ENCODE measurements at places on chromosomes 2 and 18.

DNA sequence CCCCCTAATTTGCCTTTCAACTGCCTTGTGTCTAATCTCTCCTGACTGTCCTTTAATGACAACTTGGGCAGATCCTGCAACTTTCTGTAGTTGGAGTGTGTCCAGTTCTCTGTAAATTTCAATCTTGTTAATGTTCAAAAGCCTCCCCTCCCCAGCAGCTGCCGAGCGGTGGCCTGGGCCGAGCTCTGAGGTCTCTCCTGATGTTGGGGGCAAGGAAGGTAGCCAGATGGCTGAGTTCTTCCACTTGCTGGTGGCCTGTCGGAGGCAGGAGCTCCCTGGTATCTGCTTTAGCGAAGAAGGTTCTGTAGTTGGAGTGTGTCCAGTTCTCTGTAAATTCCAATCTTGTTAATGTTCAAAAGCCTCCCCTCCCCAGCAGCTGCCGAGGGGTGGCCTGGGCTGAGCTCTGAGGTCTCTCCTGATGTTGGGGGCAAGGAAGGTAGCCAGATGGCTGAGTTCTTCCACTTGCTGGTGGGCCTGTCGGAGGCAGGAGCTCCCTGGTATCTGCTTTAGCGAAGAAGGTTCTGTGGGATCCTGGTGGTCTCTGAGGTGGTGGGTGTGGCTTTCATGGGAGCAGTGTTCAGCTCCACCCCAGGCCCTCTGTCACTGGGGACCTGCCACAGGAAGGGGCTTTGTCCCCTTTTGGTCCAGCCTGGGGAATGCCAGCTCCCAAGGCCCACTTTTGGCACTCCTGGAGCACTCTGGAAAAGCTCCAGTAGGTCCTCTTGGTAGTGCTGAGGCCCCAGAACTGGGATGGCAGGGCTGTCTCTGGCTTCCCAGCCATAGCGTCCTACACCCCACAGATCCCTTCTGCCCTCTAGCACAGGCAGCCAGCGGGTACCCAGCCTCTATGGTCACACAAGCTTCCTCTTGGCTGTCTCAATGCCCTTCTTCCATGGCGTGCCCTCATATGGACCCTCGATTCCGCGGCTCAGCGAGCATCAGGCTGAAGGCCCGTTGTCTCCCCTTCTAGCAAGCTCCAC lies 211.9 kb downstream of the ALPK2 start:
- DNase-seq, result no peak

DNA sequence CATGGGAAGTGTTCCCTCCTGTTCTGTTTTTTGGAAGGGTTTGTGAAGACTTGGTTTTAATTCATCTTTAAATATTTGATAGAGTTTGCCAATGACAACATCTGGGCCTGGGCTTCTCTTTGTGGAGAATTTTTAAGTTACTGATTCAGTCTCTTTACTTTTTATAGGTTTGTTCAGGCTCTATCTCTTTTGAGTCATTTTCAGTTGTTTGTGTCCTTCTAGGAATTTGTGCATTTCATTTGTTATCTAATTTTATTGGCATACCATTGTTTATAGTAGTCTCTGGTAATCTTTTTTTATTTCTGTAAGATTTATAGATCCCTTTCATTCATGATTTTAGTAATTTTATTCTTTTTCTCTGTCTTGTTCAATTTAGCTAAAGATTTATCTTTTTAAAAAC lies 14.6 kb downstream of the SCLY start:
- DNase-seq, result no peak

- DNase-seq, result no peak
Measured at GRCh38 chr2:24182507-24182906, 7.7 kb downstream of the FAM228A start.

- DNase-seq, result no peak
Measured at GRCh38 chr2:76320716-76321115, 610.0 kb upstream of the GCFC2 start.

GRCh38 chr18:3458952-3459853 lies 9.2 kb downstream of the TGIF1 start:
- DNase-seq, result no peak

DNA sequence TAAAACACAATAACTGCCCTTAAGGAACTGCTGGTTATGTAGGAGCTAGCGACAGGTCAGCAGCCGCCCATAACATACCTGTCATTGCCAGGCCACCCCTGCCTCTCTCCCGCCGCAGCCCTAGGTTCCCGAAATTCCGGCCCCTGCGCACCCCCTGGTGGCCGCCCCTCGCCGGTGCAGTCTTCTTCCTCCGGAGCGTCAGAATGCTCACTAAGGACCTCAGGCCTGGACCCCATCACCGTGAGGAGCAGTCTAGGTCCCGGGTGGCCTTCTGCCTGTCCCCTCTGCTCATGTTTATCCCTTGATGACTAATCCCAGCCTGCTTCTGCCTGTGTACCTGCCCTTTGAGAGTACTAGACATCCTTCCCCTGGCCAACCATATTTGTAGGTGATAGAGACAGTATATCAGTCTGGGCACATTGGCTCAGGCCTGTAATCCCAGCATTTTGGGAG lies 115.7 kb upstream of the SLC1A4 start:
- DNase-seq, result peak; percentile 69

DNA sequence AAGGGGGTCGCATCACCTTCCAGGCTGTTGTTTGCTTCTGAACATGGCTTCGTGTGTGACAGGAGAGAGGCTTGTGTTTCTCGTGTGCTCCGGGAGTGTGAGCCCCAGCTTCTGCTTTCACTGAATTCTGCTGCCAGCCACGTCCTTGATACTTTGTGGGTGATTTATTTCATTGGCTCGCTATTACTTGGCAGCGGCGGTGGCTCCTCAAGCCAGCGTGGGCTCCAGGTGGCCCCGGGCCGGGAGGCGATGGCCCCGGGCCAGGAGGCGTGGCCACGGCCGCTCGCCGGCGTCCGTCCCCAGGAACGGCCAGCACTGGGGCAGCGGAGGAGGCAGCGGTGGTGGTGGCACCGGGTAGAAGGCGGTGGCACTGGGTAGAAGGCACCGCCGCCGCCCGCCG lies 63.1 kb downstream of the NAPG start:
- no peak for DNase-seq

GRCh38 chr2:119760237-119760955 lies 674 bp downstream of the PTPN4 start:
- DNase-seq, result no peak

DNA sequence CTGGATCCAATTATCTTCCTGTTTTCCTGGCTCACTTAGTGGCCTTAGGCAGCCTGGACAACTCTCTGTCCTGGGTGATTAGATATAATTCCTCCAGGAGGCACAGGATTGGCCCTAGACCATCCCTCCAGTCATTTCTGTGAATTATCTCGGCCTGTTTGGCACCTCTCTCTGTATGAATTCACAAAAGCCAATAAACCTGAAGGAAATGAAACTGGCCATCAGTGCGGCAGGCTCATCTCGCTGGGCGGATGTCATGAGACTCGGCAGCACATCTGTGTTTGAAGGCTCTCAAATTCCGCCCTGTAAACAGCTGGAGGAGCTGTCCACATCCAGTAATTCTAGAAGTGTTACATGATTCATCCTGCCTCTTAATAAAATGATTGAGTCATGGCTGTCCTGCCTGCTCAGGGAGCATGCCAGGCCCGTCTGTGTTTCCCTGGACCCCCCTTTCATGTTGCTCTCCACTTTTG lies 38.6 kb downstream of the ACOXL start:
- DNase-seq, result peak; percentile 57

Data from AG08395 (cell line).